ENCODE measurements at places on chromosomes 5 and 9. TPM values are rescaled to one million over a fixed set of nuclear protein-coding genes. Genes with fewer than 3 reads are reported as not detected.
A peak's percentile ranks its signal among the peaks of the same experiment; 100 is the strongest.

IL13 gene
- total RNA-seq: not detected

GSN gene
- 1,348 TPM for total RNA-seq

DNA sequence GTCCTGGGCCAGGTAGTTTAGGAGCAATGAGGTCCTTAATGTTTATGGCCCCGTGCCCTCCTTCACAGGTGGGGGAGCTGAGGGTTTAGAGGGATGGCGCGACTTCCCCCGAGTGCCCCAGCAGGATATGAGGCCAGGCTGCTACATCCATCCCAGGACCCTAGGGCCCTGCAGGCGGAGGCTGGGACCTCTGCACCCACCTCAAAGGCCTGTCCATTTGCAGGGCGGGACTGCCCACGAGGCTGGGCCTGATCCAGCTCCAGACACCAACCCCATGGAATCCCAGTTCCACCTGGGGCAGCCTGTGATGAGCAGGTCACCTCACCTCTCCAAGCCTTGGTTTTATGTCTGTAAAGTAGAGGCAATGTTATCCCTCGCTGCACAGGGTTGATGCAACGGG lies 142.1 kb downstream of the RXRA start:
- DNase-seq: peak; percentile 53

GRCh38 chr5:107367939-107368338 lies 302.8 kb downstream of the EFNA5 start:
- no peak for DNase-seq

- DNase-seq: peak; percentile 52
Measured at GRCh38 chr9:93302586-93303257, 118.8 kb downstream of the WNK2 start.
